IPS DF 6.9 (cell line): ENCODE measurements at places on chromosomes 1 and 21.

DNA sequence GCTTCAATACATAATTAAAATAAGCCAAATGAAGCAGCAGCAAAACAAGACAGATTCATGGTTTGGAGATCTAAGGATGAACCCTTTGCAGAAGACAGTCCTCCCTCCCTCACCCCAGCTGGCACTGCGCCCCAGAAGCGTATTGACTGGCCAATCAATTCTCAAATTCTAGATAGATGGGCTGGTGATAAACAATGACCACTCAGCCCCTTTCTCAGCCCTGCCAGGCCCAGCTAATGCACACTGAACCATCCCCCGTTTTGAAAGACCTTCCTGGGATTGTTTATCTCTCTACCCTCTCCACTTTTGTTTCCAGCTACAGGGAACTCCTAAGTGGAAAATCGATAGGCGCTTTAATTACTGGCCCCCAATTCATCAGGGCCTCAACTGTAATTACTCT lies 29.0 kb downstream of the TNR start:
- H3K27me3 ChIP-seq, result no peaks in the 10 kb centered on the region

- no peak overlapping the region for H3K4me3 ChIP-seq
Observed at GRCh38 chr1:155553349-155553748, 9.3 kb downstream of the ASH1L start.

GRCh38 chr1:155910621-155911121 lies 478 bp downstream of the RIT1 start:
- H3K4me3 ChIP-seq, result peak overlapping the region; percentile 98; the same call in 1 of the 2 replicates
- H3K36me3 ChIP-seq, result peaks cover 12% of the 10 kb centered on the region
- no peak for DNase-seq
- H3K27ac ChIP-seq, result no peak overlapping the region
- no peaks in the 10 kb centered on the region for H3K27me3 ChIP-seq

DNA sequence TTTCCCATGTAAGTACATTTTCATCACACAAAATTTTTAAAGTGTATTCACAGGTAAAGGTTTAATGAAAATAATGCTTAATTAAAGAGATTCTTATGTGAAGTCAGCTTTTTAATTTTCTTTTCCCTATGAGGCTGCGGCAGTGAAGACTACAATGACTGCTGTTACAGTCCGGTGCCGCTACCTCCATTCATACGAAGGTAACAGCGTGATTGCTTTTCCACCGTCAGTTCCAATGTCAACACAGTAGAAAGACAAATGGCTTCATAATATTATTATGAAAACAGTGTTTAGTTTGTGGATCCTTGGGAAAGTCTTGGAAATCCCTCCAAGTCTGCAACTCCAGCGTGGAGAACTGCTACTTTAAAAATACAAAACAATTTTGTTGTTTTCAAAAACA lies 254.9 kb upstream of the NRIP1 start:
- no peaks in the 10 kb centered on the region for H3K4me1 ChIP-seq
- no peak overlapping the region for H3K4me3 ChIP-seq
- H3K27ac ChIP-seq, result no peak overlapping the region
- DNase-seq, result no peak
- no peaks in the 10 kb centered on the region for H3K36me3 ChIP-seq
- no peaks in the 10 kb centered on the region for H3K27me3 ChIP-seq

DNA sequence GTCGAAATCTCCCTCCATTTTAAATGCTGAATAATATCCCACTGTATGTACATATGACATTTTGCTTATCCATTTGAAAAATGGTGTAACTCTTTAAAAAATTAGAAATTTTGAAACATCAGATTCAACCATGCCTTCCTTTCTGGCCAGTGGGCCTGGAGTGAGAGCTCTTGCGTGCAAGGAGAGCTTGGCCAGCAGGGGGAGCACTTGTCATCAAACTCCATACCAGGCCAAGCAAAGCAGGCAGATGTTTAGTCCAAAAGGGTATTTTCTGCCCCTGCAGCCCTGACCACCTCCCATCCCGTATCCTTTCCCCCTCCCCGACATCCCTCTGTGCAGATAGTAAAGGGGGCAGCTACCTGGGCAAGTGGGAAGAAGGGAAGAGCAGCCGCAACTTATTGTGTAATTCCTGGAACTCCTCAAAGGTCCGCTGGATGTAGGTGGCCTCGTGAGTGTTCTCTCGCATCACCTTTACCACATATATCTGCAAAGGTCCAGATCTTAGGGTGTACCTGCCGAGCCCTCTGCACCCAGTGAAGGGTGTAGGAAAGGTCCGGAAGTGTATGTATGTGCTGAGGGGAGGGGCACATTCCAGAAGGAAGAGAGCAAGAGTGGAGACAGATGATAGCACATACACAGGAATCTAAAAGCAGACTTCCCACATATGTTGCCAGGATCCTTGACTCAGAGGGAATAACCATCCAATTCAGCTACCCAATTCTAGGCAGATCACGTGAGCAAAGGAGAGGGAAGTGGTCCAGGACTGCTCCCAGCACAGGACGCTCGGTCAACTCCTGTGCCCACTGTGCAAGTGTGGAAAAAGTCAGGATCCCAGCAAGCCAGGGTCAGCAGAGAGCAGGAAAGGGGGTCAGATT lies 19.9 kb upstream of the PPP1R15B start:
- H3K27ac ChIP-seq, result no peak overlapping the region
- no peak overlapping the region for H3K4me3 ChIP-seq
- no peak for DNase-seq
- no peaks in the 10 kb centered on the region for H3K27me3 ChIP-seq
- peaks cover 9% of the 10 kb centered on the region; the same call in 1 of the 2 replicates for H3K36me3 ChIP-seq

GRCh38 chr1:245718123-245718522 lies 563.3 kb downstream of the KIF26B start:
- no peak for DNase-seq
- no peaks in the 10 kb centered on the region for H3K27me3 ChIP-seq
- H3K4me3 ChIP-seq, result no peak overlapping the region
- no peaks in the 10 kb centered on the region for H3K36me3 ChIP-seq
- no peaks in the 10 kb centered on the region for H3K4me1 ChIP-seq

DNA sequence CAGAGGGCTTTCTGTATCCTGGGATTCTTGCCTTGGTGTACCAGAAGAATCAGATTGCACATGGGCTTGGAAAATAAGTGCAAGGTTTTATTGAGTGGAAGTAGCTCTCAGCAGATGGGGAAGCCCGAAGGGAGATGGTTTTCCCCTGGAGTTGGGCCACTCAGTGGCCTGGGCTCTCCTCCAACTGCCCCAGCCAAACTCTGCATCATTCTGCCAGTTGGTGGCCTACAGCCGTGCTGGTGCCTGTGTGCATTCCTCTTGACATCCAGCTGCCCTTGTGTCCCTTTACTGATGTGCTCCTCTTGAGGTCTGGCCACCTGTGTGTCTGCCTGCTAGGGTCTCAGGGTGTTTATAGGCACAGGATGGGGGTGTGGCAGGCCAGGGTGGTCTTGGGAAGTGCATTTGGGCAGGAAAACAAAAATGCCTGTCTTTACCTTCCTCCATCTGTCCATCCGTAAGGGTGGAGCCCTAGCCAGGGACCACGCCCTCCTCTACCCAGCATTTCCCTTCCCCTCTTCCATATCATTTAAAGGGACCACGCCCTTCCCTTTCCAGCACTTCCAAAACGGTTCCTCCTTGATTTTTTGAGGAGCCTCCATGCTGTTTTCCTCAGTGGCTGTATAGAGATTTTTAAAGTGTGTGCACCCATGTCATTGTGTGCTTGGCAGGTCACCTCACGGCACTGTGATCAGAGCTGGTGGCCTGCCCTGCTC lies 18.9 kb downstream of the SNAP47 start:
- H3K36me3 ChIP-seq, result peaks cover 10% of the 10 kb centered on the region
- H3K4me3 ChIP-seq, result no peak overlapping the region
- no peak for DNase-seq
- no peaks in the 10 kb centered on the region for H3K27me3 ChIP-seq

DNA sequence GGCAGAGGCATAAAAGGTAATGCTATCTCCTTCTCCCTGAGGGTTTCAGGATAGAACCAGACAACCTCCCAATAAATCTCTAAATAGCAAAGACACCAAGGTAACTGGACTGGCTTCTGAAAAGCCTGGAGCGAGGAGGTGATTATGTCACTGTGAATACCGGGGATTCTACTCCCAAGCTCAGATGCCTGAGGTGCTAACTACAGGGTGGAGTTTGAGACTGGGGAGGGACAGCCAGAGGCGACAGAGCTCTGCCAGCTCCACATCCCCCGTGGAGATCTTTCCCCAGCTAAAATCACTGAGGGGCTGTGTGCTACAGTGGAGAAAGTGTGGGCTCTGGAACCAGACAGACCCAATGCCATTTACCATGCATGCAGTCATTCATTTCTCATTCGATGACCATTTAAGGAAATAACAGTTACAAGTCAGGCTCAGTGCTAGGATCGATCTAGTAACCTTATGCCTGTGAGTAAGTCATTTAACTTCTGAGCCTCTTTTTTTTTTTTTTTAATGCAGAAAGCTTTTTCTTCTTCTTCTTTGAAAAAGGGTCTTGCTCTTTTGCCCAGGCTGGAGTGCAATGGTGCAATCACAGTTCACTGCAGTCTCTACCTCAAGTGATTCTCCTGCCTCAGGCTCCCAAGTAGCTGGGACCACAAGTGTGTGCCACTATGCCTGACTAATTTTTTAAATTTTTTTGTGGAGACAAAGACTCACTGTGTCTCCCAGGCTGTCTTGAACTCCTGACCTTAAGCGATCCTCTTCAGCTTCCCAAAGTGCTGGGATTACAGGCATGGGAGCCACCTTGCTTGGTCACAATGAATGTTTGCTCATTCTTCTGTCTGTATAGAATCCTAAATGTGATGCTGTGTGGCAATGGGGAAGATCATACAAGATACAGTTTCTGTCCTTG lies 8.1 kb upstream of the SLC45A3 start:
- H3K27me3 ChIP-seq, result no peaks in the 10 kb centered on the region
- H3K4me1 ChIP-seq, result peaks cover 3% of the 10 kb centered on the region
- DNase-seq, result no peak
- H3K27ac ChIP-seq, result no peak overlapping the region
- H3K4me3 ChIP-seq, result no peak overlapping the region
- H3K36me3 ChIP-seq, result no peaks in the 10 kb centered on the region

DNA sequence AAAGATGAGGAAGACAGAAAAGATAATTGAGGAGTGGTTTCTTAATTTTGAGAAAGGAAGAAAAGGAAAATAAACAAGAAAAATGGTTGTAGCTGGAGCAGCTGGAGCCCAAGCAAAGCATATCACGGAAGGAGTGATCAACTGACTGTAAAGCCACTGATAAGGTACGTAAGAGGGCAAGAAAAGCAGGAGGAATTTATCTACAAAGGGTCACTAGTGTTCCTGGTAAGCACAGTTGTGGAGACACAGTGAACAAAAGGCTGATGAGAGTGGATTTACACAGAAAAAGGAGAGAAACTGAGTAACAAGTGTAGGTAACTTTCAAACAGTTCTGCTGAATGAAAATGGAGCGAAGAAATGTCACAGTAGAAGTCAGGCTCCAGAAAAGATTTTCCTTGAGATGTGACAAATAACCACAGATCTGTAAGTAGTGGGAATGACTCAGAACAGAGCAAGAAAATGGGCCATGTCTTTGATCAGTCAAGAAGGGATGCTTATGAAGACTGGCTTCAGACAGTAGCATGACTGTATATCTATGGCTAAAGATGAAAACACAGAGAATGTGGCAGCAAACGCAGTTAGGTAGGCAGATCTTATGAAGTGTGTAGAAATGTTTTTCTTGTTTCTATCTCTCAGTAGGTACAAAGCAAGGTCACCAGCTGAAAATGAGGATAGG lies 45.6 kb upstream of the RBM34 start:
- no peaks in the 10 kb centered on the region; the same call in 1 of the 2 replicates for H3K36me3 ChIP-seq
- no peaks in the 10 kb centered on the region for H3K4me1 ChIP-seq
- H3K27ac ChIP-seq, result no peak overlapping the region
- no peak for DNase-seq

GRCh38 chr21:26098772-26099397 lies 71.7 kb downstream of the APP start:
- no peak overlapping the region for H3K27ac ChIP-seq
- peaks cover 1% of the 10 kb centered on the region; the same call in 1 of the 2 replicates for H3K4me1 ChIP-seq
- no peaks in the 10 kb centered on the region for H3K27me3 ChIP-seq
- no peak overlapping the region for H3K4me3 ChIP-seq
- H3K36me3 ChIP-seq, result no peaks in the 10 kb centered on the region
- no peak for DNase-seq

- DNase-seq, result peak; percentile 48
- no peaks in the 10 kb centered on the region for H3K27me3 ChIP-seq
- H3K4me3 ChIP-seq, result no peak overlapping the region; the same call in 1 of the 2 replicates
- no peaks in the 10 kb centered on the region for H3K36me3 ChIP-seq
Observed at GRCh38 chr1:94327001-94327690, 89.8 kb upstream of the ARHGAP29 start.

DNA sequence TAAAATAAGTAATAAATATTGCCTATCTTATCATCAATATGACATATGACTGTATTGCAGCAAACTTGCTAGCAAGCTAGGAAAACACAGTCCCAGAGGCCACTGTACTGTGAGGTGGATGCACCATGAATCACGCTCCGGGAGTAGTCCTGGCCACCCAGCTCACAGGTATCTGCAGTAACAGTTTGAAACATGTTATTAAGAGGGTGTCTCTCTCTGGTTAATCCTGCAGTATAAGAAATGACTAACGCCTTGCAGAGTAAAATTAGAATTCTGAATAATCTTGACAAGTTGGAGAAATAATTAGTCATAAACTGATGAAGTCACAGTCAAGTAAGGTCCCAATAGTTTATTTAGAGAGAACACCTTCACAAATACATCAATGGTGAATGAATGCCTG lies 34.0 kb upstream of the DPT start:
- no peak for DNase-seq
- no peaks in the 10 kb centered on the region for H3K36me3 ChIP-seq
- H3K27me3 ChIP-seq, result no peaks in the 10 kb centered on the region
- no peak overlapping the region for H3K27ac ChIP-seq
